Mesothelial cell of epicardium (in vitro differentiated cells): ENCODE measurements at places on chromosomes 16 and 17. TPM values are rescaled to one million over a fixed set of nuclear protein-coding genes. Genes with fewer than 3 reads are reported as not detected.

The HLF gene
- 0.93 to 1.5 TPM (median 1.3 TPM) in 3 replicates for total RNA-seq

The FBXL16 gene
- total RNA-seq = 0.18 to 0.85 TPM (median 0.23 TPM) in 3 replicates

The TP53TG3 gene
- not detected in 3 replicates for total RNA-seq

The TEX14 gene
- total RNA-seq = 0.20 to 0.43 TPM (median 0.34 TPM) in 3 replicates

The TM4SF5 gene
- total RNA-seq = not detected in 3 replicates

The SMURF2 gene
- total RNA-seq = 39.9 to 41.2 TPM (median 40.1 TPM) in 3 replicates

The CNGB1 gene
- 0.07 to 0.27 TPM (median 0.14 TPM) in 3 replicates for total RNA-seq

The CIITA gene
- total RNA-seq = 0.20 TPM in 2 of 3 replicates, not detected in the other

The ALOX15B gene
- total RNA-seq = 0.09 TPM in 1 of 3 replicates, not detected in the others

The QRICH2 gene
- total RNA-seq = 7.2 to 8.6 TPM (median 7.7 TPM) in 3 replicates

The HES7 gene
- total RNA-seq = 0.45 to 0.75 TPM (median 0.66 TPM) in 3 replicates

The CCL16 gene
- not detected in 3 replicates for total RNA-seq

The AIPL1 gene
- total RNA-seq = not detected in 3 replicates

The ZNF594 gene
- total RNA-seq = 18.3 to 21.0 TPM (median 18.9 TPM) in 3 replicates

The C1QTNF1 gene
- total RNA-seq = 21.9 to 22.1 TPM (median 22.1 TPM) in 3 replicates

The RAB11FIP3 gene
- 53.9 to 68.8 TPM (median 59.7 TPM) in 3 replicates for total RNA-seq

The CPHXL gene
- total RNA-seq = not detected in 3 replicates

The MEIOB gene
- total RNA-seq = not detected in 3 replicates

The GSG1L gene
- 1.6 to 1.7 TPM (median 1.7 TPM) in 3 replicates for total RNA-seq

The PIPOX gene
- 4.1 to 5.0 TPM (median 4.4 TPM) in 3 replicates for total RNA-seq

The PROCA1 gene
- 9.2 to 11.7 TPM (median 10.4 TPM) in 3 replicates for total RNA-seq
